DMS79 treated with DMSO at 0.1 percent for 48 hours (cell line): ENCODE measurements at places on chromosomes 12 and 14.

DNA sequence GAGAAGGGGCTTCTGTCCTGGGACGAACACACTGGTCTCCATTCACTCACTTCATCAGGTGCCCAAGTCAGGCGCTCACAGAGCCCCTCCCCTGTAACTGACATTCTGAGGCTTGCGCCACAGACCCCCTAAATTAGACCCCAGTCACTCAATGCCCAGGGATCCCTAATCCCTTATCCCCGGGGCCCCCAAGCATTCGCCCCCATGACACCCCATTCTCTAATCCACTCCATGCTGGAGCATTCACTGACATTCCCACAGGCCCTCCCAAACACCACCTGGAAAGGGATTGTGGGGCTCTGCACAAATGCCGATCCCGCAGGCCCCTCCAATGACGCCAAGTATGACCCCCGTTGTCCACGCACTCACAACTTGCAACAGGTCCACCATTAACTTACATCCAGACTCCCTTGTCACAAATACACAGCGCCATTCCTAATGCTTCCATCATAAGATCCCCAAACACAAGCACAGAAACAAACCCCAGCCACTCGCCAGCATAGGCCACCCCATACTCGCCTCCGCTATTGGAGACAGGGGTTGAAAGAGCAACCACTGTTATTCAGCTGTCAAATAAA is 1.5 kb downstream of the ZNF605 start:
- DNase-seq = peak; percentile 51

DNA sequence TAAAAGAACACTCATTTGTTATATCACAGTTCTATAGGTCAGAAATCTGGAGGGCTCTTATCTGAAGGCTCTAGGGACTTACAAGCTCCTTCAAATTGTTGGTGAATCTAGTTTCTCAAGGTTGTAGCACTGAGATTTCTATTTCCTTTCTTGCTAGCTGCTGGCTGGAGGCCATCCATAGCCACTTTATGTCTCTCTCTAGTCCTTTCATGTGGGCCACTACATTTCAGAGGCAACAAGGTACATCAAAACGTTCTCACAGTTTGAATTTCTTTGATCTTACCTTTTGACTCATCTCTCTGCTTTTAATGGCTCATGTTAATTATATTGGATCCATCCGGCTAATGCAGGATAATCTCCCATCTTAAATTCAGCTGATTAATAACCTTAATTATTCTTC is 286.8 kb downstream of the DIO2 start:
- peak; percentile 95 for DNase-seq

DNA sequence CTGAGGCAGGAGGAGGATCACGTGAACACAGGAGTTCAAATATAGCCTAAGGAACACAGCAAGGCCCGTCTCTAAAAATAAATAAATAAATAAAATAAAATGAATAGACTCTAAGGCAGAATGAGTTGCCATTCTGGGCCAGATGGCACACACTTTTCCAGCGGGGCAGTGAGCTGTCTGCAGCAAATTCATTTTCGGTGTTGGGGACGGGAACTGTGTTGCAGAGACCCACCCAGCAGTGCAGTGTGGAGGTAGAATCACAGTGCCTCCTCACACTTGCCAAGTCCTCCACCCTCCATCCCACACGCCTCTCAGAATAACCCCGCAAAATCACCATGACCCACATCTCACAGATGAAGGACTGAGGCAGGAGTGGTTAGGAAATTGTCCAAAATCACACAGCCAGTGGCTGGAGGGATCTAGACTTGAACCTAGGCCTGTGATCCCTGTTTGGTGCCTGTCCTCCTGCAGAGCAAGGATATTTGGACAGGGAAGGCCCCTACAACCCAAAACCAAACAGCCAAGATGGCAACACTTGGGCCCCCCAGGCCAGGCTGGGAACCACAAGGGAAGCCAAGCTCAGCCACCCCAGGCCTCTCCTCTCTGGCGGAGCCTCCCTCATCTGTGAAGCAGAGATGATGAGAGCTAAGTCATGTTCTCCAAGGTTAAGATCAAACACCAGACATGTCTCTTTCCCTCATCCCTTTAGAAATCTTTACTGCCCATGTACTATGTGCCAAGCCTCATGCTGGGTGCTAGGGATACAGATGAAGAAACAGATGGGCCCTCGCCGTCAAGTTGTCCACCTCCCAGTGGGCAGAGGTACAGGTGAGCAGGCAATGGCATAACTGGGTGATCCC is 152.7 kb downstream of the DPF3 start:
- DNase-seq = no peak

DNA sequence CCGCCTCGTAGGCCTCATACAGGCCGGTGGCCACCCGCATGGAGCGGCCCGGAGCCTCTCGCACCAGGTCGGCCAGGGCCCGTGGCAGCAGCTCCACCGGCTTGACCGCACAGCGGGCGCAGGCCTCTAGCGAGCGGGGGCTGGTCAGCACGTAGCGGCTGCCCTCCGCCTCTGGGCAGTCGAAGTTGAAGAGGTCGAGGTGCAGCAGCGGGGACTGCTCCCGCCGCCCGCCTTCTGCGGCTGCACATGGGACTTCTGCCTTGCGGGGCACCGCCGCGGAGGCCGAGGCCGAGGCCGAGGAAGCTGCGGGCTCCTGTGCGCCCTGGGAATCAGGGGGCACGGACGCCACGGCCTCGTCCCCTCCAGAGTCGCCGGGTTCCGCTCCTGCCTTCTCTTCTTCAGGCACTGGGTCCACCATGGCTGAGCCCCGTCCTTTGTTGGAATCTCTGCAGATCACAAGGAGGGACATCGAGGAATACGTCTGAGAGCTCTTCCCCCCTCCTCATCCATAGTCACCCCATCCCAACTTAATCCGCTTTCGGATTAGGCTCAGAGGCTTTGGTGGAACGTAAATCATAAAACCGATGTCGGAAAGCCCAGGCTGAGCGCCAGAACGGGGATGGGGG is 1.4 kb downstream of the CCDC177 start:
- no peak for DNase-seq

DNA sequence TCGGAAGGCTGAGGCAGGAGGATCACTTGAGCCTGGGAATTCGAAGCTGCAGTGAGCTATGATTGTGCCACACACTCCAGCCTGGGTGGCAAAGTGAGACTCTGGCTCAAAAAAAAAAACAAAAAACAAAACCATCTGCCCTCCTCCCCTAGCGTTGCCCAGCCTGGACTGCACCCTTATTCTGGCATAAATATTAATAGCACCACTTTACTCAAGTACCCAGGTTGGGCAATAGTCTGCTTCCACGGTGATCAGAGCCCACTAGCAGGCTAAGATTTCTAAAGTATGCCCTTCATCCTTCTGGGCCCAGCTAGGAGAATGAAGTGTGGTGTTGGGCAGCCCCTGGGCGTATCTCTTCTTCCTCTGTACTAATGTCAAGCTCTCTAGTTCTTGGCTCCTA is 33.3 kb downstream of the KCTD10 start:
- peak; percentile 67 for DNase-seq
